ENCODE measurements at places on chromosomes 1 and 21. TPM values are rescaled to one million over a fixed set of nuclear protein-coding genes. Genes with fewer than 3 reads are reported as not detected.

AKIRIN1 gene
- 44.1 TPM for total RNA-seq

S100A7 gene
- total RNA-seq, result not detected

TNFRSF4 gene
- 0.43 TPM for total RNA-seq

FAM43B gene
- total RNA-seq, result under 0.01 TPM

NEK2 gene
- total RNA-seq, result 10.0 TPM

GRCh38 chr1:2279210-2279639, 51.1 kb downstream of the SKI start:
- DNase-seq, result peak; percentile 96

GRCh38 chr1:167439301-167439988, 78.9 kb downstream of the CD247 start:
- peak; percentile 39 for DNase-seq

DNA sequence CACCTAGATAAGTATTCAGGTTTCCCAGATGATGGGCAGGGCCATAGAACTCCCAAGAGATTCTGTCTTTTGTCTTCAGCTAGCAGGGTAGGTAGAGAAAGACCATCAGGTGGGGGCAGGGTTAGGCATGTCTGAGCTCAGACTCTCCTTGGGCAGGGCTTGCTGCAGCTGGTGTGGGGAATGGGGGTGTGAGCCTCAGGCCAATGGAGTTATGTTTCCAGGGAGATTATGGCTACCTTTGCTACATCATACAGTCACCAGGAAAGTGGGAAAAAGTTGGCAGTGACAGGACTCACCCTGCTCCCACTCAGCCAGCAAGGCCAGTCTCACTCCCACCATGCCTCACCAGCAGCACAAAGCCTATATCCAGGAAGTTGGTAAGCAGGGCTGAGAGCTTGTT, 77.8 kb downstream of the DRAM2 start:
- DNase-seq, result no peak

DNA sequence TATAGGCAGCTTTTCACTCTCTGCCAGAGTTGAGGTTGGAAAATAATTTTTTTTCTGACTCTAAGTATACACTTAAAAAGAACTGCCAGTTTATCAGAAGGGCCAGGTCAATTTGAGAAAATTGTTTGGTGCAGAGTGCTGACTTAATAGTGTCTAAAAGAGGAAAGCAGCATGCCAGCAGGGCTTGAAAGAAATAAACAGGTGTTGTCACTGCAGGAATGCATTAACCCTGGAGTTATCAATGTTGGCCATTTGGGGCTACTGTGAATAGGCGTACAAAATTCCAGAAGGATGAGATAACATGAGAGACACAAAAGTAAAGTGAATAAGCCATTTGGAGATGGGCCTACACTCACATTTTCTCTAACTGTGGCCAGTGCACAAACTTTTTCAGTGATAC, 220.6 kb upstream of the PLD5 start:
- no peak for DNase-seq
